Heart left ventricle (tissue), 16 donors: ENCODE measurements at places on chromosomes 6 and 20.
A peak's percentile ranks its signal among the peaks of the same experiment; 100 is the strongest.

- H3K27ac ChIP-seq: peak overlapping the region; percentile 29
- H3K36me3 ChIP-seq: no peaks in the 10 kb centered on the region
- no peak for DNase-seq
- no peak overlapping the region for H3K4me3 ChIP-seq
- no peaks in the 10 kb centered on the region for H3K27me3 ChIP-seq
- no peaks in the 10 kb centered on the region for H3K4me1 ChIP-seq
These were observed 123.0 kb upstream of the AKIRIN2 start for GRCh38 chr6:87824958-87825491.

GRCh38 chr6:121686611-121687023 is 251.2 kb downstream of the GJA1 start:
- no peak overlapping the region for H3K4me3 ChIP-seq
- H3K36me3 ChIP-seq: no peaks in the 10 kb centered on the region
- no peak overlapping the region for H3K27ac ChIP-seq

DNA sequence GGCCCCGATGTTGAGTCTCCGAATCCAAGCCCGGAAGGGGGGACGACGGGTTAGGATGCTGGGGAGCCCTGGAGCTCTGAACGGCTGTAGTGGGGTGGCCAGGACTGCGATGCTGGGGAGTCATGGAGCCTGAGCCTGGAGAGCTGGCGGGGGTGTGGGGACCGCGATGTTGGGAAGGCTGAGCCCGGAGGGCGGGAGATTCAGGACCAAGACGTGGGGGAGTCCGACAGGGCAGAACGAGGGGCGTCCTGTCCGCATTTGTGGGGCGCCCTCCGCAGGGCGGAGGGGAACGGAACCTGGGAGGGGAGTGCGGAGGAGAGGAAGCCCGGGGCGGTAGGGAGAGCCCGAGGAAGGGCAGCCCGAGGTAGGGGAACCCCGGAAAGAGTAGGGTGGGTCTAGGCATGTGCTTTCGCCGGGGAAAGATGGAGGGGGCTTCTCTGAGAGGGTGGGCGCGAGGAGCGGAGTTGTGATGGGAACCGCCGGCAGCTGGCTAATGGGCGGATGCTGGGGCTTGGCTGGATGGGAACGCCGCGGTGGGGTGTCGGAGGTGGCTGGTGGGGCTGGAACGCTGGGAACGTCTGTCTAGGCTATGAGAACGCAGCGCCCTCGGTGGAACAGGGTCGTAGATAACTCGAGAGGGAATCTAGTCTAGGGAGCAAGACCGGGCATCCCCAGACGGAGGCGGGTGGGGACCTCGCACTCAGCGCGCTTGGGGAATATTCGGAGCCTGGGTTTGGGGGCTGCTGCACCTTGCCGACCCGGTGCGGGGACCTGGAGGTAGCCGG is 684 bp downstream of the PAQR8 start:
- peaks cover 3% of the 10 kb centered on the region for H3K4me1 ChIP-seq
- H3K27ac ChIP-seq: peak overlapping the region; percentile 89
- H3K36me3 ChIP-seq: no peaks in the 10 kb centered on the region
- H3K4me3 ChIP-seq: peak overlapping the region; percentile 87
- no peaks in the 10 kb centered on the region for H3K27me3 ChIP-seq

GRCh38 chr20:17500826-17501225 is 30.4 kb downstream of the BFSP1 start:
- no peak for DNase-seq
- no peaks in the 10 kb centered on the region for H3K27me3 ChIP-seq
- peaks cover 13% of the 10 kb centered on the region for H3K4me1 ChIP-seq
- no peak overlapping the region for H3K4me3 ChIP-seq
- no peak overlapping the region for H3K27ac ChIP-seq

GRCh38 chr6:81636930-81637568 is 115.4 kb downstream of the TENT5A start:
- no peak for DNase-seq
- no peaks in the 10 kb centered on the region for H3K4me1 ChIP-seq
- H3K27ac ChIP-seq: no peak overlapping the region
- H3K4me3 ChIP-seq: no peak overlapping the region

GRCh38 chr6:158038291-158039177 is 56.9 kb downstream of the SYNJ2 start:
- H3K36me3 ChIP-seq: no peaks in the 10 kb centered on the region
- H3K27ac ChIP-seq: peak overlapping the region; percentile 56
- H3K4me3 ChIP-seq: no peak overlapping the region
- H3K4me1 ChIP-seq: peaks cover 50% of the 10 kb centered on the region
- no peaks in the 10 kb centered on the region for H3K27me3 ChIP-seq
- no peak for DNase-seq

- no peaks in the 10 kb centered on the region for H3K4me1 ChIP-seq
- no peaks in the 10 kb centered on the region for H3K36me3 ChIP-seq
- no peak for DNase-seq
- no peak overlapping the region for H3K27ac ChIP-seq
These were observed 297.9 kb upstream of the RIMS1 start for GRCh38 chr6:71588490-71588889.

DNA sequence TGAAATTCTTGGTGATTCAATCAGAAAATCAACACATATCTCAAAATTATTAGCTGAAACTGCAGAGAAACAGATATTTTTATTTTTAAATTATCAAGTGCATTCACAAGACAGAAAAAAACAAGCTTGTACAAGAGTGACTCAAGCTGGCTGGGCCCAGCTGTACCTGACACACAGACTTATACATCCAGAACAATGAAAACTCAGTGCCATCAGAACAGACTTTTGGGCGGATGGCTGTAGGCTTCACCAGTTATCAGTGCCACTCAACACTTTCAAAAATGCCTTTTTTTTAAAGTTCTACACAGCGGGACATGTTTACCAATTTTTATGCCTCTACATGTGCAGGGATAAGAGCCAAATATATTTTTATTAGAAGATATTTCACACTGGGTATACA is 102.8 kb downstream of the MYB start:
- no peak for DNase-seq
- no peaks in the 10 kb centered on the region for H3K36me3 ChIP-seq
- no peaks in the 10 kb centered on the region for H3K27me3 ChIP-seq
- H3K4me3 ChIP-seq: no peak overlapping the region
- H3K27ac ChIP-seq: no peak overlapping the region

- H3K4me3 ChIP-seq: no peak overlapping the region
- DNase-seq: no peak
- H3K27me3 ChIP-seq: no peaks in the 10 kb centered on the region
- no peak overlapping the region for H3K27ac ChIP-seq
These were observed 29.9 kb downstream of the MTCL3 start for GRCh38 chr6:127489248-127489647.
